ENCODE measurements at places on chromosomes 7 and 10.
A peak's percentile ranks its signal among the peaks of the same experiment; 100 is the strongest.

DNA sequence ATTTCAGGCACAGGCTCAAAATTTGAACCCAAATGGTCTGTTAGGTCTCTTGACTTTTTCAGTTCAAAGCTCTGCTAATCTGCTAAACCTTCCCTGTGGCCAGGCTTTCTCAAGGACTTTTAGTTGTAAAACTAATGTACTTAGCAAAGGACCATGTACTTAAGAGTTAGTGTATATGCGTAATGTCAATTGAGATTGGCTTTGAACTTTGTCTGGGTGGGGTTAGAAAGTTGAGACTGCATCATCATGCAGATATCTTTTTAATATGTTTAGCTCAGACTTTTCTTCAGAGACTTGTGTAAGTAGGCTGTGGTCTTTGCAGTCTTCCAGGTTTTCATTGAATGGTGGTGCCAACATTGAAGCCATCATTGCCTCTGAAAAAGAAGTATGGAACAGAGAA is 33.7 kb downstream of the CYP51A1 start:
- no peak for DNase-seq

GRCh38 chr7:37234928-37235327 is 213.7 kb downstream of the ELMO1 start:
- DNase-seq: no peak

DNA sequence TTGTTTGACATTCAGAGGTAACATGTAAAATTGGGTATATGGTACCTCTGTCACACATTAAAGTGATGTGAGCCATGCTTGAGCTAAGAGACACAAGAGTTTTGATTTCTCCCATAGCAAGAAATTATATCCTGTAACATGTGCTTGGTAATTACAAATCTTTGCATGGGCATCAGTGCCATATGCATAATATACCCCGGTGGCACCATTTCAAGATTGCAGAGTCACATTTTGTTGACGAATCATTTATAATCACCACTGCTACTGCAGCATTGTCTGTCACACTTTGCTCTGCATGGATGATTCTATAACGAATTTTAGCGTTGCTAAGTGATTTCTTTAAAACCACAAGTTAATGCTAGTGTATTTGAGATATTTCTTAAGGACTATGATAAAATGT is 443.7 kb upstream of the LRRN3 start:
- DNase-seq: no peak

DNA sequence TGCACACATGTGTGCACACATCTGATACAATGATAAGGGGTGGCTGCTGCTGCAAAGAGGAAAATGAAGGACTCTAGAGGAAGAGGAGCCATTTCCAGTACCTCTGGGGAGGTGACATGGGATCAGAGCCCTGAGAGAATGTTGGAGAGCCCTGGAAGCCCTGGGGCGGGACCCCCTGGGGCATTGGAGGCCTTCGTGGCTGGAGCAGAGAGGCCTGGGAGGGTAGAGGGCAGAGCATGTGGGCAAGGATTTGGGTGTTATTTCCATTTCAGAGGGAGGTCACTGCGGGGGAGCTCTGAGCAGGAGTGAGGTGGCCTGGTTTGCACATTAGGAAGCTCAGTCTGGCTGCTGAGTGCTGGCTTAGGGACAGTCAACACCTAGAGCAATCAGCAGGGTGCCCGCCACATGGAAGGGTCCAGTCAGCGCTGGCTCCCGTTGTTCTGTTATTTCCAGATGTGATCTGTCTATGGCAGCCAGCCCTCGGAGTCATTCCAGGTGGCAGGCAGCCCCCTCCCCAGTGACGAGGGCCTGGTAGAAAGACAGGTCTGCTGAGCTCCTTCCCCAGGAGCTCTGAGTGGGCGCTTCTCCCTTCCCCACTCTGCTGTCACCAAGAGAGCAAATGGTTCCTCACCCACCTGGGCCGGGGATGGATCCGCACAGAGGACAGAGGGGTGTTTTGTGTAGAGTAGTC is 24.1 kb upstream of the BTBD16 start:
- DNase-seq: peak; percentile 69

DNA sequence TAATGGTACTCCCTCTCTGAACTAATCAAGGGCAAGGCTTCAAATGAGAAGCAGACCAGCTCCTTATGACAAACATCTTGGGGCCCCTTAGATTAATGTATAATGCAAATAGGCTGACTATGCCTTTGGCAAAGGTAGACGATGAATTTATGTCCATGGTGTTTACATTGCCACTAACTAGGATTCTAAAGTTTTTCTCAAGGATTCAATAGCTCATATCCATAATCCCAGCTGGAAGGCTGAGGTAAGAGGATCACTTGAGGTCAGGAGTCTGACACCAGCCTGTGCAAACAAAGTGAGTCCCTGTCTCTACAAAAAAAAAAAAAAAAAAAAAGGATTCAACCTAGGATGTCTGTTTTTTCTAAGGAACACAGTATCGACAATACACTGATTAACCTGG is 96.5 kb downstream of the ORC5 start:
- DNase-seq: no peak

GRCh38 chr7:100407285-100408180 is 21.0 kb downstream of the ZCWPW1 start:
- no peak for DNase-seq

DNA sequence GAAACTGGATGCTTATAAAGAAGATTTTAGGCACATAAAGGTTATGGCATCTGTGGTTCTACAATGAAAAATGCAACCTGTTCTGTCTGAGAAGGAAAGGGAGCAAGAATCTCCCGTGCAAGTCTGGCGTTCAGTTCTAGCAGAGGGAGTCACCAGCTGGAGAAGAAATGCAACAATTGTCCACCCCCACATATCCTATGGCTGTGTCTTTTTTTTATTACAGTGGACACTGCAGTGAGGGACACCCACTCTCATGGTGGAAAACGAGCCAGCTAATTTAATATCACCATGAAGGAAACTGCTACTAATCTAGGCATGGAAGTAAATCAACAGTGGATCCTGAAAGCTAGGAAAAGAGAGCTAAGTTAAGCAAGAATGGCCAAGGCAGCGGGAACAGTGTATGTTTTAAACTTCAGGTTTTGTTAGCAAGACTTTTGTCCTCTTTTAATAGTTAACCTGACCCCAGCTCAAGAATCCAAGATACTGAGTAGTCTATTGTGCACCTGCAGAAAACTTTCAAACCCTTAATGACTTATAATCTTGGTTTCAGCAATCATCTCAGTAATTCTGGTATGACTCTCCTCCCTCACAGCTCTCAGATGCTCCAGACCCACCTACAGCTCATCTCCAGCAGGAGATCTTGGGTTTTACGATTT is 149.3 kb downstream of the FGFR2 start:
- no peak for DNase-seq

DNA sequence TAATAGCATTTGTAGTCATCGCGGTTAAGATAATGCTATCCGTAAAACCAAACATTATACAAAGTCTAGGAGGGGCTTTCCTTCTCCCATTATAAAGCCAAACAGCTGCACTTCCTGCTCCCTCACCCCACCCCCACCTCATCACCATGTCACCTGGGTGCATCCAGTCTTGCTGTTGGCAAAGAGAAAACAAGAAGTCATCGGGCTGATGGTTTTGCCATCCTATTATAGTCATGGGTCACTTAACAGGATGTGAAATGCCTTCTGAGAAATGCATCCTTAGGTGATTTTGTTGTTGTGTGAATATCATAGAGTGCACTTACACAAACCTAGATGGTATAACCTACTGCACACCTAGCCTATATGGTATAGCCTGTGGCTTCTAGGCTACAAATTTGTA is 157.0 kb downstream of the BMPER start:
- DNase-seq: no peak

- DNase-seq: peak; percentile 96
Measured at GRCh38 chr7:79453558-79454360, at the start of gene MAGI2. Gene MAGI2, minus strand, starts transcription at chr7:79453667. Its CDS starts 347 bp downstream, at chr7:79453320.

GRCh38 chr10:33352615-33353014 is 18.1 kb upstream of the NRP1 start:
- DNase-seq: no peak

DNA sequence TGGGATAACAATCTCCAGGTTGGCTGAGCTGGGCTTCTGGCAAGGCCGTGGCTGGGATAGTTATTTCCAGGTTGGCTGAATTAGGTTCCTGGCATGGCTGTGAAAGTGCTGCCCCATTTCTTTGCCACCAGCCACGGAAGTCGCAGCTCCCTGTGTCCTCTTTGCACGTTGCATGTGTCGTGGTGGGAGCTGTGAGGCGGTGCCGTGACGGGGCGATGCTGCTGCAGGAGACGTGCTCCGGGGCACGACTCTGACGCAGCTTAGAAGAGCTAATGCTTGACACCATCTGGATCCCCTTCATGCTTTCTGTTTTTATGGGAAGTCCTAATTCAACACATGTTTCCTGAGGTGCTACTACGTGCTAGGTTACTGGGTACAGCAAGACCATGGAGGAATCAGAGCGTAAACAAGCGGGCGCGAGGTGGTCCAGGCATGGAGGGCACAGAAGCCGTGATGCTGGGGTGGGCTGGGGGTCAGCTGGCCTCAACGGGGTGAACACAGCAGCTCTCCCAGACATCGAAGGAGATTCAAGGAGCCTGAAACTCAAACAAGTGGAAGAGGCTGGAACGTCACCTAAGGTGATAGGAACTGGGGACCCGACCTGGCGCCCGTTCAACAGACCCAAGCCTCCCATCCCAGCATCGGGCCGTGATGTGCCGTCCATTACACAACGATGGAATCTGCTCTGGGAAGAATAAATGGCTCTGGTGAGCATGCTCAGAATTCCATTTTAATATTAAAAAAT is 407.1 kb downstream of the DNAJB6 start:
- DNase-seq: peak; percentile 69

- DNase-seq: no peak
Measured at GRCh38 chr7:22278660-22279059, 78.3 kb downstream of the RAPGEF5 start.

DNA sequence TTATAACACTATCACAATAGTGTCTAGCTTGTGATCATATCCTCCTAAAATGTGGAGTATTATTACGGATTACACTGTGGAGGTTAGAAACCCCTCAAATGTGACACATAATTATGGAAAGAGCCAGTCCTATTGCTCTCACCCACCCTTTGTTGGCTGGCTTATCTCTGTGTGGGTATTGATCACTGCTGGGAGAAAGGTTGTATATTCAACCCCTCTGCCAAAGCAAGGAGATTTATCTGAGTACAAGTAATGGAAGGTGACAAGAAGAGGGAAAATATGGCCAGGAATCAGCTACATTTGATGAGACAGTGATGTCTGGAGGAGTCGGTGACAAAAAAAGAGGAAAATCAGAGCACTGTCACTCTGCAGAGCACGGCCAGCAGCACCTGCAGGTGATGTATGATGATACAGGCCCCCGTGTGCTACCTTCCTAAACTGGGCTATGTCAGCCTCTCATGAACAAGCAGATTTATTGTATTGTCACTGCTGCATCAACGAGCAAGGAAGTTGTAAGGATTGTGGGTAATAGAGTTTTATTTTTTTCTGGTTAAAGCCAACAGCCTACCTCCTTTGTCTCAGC is 235.3 kb downstream of the PHF14 start:
- no peak for DNase-seq

DNA sequence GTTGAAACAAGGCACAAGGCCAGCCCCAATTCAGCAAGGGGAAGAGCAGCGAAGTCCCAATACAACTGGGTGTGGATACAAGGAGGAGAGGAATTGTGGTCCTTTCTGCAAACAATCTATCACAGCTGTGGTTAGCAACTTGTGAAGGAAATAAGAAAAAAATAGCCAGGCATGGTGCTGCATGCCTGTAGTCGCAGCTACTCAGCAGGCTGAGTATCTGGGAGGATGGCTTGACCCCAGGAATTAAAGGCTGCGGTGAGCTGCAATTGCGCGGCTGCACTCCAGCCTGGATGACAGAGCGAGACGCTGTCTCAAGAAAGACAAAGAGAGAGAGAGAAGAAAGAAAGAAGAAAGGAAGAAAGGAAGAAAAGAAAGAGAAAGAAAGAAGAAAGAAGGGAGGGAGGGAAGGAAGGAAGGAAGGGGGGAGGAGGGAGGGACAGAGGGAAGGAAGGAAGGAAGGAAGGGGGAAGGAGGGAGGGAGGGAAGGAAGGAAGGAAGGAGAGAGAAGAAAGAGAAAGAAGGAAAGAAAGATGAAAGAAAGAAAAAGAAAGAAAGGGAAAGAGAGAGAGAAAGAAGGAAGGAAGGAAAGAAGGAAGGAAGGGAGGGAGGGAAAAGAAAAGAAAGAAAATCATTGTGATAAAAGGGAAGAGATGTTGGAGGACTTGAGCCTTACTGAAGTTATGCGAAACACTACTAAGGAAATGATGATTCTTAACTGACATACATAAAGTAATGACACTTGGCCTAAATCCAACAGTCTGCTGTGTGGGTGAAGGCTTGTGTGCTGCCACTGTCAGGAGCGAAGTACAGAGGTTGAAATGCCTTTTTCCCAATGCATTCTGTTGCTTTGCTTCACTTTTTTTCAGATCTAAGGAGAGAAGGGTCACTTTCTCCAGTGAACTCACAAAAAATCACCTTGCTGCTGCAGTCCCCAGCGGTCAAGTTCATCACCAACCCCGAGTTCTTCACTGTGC is 117.0 kb upstream of the STK17A start:
- no peak for DNase-seq

GRCh38 chr10:70478191-70479164 is at the start of gene PALD1:
Gene PALD1, plus strand, starts transcription at chr10:70478767. Its CDS starts 47,185 bp downstream, at chr10:70525952.
- peak; percentile 90 for DNase-seq

DNA sequence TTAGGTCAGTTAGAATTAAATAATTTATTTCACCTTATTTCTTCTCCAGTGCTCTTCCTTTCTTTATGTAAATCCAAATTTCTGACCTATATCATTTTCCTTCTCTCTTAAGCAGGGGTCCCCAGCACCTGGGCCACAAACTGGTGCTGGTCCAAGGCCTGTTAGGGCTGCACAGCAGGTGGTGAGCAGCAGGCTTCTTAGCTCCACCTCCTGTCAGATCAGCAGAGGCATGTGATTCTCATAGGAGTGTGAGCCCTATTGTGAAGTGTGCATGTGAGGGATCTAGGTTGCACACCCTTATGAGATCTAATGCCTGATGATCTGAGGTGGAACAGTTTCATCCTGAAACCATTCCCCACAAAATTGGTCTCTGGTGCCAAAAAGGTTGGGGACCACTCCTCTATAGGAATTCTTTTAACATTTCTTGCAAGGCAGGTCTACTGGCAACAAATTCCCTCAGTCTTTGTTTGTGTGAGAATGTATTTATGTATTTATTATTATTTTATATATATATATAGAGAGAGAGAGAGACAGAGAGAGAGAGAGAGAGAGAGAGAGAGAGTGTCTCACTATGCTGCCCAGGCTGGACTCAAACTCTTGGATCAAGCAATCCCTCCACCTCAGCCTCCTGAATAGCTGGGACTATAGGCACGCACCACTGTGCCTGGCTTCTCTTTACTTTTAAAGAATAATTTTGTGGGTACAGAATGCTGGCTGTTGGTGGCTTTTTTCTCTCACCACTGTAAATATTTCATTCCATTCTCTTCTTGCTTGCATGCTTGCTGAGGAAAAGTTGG is 4.3 kb upstream of the ABCC2 start:
- no peak for DNase-seq

GRCh38 chr10:126647116-126647515 is 23.4 kb downstream of the C10orf90 start:
- DNase-seq: no peak

GRCh38 chr10:124296813-124297788 is 121.6 kb downstream of the OAT start:
- no peak for DNase-seq

GRCh38 chr10:97714401-97715258 is 1.1 kb downstream of the MARVELD1 start:
- peak; percentile 94 for DNase-seq

- DNase-seq: peak; percentile 22
Measured at GRCh38 chr7:31007634-31008033, 43.9 kb downstream of the GHRHR start.

GRCh38 chr10:4543938-4544533 is 282.0 kb upstream of the AKR1E2 start:
- DNase-seq: no peak

- no peak for DNase-seq
Measured at GRCh38 chr10:100100651-100101184, 19.0 kb upstream of the CPN1 start.
